Cerebellar cortex (tissue), 1 donor: ENCODE measurements at places on chromosomes 4 and X.

GRCh38 chrX:100407784-100408712 is 2.0 kb downstream of the PCDH19 start:
- DNase-seq = no peak

DNA sequence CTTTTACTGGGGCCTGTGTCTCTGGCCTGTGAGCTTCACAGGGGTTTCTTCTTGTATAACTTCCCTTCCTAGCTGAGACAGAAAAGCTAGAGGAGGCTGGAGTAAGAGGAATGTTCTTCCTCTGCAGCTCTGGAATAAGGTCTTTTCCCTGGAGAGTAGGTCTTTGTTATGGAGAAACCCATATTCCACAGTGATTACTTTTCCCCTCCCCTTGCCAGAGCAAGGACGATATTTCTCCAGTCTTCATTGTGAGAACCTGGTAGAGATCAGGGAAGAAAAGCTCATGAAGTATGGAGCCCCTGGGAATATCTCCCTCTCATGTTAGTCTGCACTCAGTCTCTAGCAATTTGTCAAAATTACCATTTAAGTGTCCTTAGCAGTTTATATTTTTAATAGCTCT is 18.7 kb upstream of the GLRB start:
- no peak for DNase-seq

DNA sequence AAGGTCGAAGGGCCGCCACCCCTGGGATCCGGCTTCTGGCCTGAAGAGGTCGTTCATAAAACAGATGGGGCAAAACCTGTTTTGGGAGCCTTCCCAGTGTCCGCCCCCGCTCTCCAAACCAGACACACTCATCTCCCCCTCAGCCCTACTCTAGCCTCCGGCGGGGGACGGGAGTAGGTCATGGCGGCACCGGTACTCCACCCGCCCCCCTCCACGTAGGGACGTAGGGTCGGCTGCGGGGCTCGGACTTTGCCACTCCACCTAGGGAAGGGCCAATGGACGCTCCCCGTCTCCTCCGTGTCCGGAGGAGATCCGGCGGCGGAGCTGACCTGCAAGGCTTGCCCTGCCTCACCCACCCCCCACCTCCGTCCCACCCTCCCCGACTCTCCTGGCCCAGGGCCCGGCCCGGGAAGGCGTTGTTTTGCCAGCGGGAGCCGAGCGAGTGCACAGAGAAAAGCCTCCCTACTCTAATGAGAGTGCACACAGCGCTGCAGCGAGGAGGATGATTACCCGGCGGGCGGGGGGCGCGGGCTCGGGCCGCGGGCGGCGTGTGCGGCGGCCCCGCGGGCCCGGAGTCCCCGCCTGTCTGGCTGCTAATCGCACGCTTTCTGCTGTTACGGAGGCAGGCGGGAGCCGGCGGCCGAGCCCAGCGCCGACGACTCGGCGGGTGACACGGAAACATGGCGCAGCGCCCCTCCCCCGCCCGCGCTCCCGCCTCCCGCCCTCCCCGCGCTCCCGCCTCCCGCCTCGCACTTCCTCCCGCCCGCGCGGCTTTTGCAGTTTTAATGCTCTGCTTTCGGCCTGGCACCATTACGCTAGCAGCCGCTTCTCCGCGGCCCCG is 8.3 kb upstream of the BCOR start:
- DNase-seq = peak; percentile 68

- no peak for DNase-seq
Measured at GRCh38 chrX:25005382-25006185, 10.2 kb downstream of the ARX start.

DNA sequence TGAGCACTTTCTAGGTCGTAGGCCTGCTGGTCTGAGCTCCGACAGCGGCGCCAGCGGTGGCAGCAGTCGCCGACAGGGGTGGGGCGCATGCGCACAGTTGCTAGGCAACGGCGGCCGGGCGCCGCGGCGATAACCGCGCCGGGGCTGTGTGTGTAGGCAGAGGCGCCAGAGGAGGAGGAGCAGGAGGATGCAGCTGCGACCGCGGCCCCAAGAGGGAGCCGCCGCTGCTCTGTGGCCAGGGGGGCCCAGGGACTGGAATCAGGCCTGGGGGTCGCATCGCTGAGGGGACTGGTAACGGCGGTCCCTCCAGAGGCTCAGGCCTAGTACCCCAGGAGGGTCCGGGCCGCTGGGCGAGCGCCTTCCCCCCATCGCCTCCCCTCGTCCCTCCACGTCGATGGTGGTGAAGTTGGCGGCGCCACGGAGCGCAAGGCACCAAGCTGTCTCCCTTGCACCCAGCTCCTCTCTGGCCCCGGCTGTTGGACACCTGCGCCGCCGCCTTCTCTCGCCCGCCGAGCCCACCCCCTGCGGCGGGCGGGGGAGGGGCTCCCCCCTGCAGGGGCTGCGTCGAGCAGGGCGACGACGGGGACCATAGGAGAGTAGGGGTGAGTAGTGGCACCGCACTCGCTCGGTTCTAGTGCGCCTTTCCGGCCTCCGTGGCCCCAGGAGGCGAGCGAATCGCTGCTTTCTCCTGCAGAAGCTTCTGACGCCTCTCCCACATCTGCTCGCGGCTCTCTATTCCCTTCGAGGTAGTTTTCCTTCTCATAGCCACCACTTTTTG is 58.6 kb upstream of the ZC4H2 start:
- DNase-seq = peak; percentile 23

DNA sequence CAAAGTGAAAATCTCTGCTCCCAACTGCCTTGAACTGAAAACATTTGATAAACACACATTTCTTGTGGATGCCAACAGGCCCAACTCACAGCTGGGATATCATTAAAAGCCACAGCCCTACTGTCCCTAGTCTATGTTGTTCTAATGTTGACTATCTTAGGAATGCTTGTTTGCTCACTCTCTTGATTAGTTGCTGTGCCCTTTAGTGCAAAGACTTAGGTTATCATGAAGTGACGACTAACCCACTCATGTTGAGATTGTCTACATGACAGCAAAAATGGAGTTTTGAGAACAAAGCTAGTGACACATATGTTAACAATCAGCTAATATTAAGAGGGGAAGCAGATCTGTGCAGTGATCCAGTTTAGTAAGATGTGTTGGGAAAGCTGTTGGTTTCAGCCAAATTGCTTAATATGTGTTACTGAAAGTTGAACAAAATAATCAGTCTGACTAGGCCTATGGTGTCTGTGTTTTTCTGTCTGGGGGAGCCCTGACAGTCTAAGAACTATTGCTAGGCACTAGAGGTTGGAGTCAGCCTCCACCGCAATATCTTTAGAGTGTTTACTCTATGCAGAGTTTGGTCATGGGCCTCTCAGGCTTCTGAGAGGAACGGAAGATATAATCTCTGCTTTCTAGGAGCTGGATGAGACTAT is 125.5 kb downstream of the ATG4A start:
- no peak for DNase-seq

- DNase-seq = no peak
Measured at GRCh38 chr4:1205586-1206298, 33.4 kb upstream of the SPON2 start.

DNA sequence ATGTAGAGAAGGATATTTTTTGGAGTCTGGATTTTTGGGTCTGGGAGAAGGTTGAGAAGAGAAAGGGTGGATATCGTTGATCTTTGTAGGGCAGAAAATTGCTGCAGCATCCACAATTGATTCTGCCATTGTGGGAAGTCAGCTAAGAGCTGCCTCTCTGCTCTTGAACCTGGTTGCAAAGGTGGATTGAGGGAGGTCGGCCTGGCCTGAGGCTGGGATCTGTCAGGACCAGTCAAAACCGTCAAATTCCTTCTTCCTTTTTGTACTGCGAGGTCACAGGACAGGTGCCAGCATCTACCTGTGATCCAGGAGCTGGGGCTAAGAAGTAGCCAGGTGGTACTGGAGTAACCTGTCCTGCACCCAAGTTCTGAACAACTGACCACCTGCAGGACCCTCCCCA is 93.7 kb downstream of the SHOX start:
- no peak for DNase-seq

- no peak for DNase-seq
Measured at GRCh38 chrX:36983831-36984230, 24.3 kb upstream of the FAM47C start.

DNA sequence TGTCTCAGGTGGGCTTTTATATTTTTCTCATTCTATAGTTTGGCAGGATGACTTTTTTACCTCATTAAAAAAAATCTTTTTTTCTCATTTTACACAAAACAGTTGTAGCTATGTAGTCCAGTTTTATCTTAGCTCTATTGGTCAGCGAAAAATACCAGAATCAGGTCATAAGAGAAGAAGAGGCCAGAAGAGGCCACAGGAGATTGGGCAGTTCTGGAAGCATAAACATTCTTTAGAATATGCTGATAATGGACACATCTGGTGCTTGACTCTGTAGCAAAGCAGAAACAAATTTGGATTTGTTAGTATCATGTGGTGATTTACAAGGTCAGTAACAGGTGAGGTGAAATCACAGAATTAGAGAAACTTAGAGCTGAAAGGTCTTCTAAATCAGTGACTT is 66.6 kb upstream of the ARHGAP24 start:
- DNase-seq = no peak

- no peak for DNase-seq
Measured at GRCh38 chr4:90375081-90375480, 247.9 kb downstream of the CCSER1 start.

GRCh38 chrX:46589977-46590723 is 16.6 kb downstream of the CHST7 start:
- DNase-seq = no peak

DNA sequence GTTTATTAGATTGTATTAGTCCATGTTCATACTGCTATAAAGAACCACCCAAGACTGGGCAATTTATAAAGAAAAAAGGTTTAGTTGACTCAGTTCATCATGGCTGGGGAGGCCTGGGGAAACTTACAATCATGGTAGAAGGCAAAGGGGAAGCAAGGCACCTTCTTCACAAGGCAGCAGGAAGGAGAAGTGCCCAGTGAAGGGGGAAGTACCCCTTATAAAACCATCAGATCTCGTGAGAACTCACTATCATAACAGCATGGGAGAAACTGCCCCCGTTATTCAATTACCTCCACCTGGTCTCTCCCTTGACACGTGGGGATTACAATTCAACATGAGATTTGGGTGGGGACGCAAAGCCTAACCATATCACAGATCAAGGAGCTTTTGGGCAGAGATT is 8.1 kb upstream of the HSD17B13 start:
- no peak for DNase-seq

- DNase-seq = no peak
Measured at GRCh38 chrX:134177527-134177926, 59.5 kb upstream of the CCDC160 start.

DNA sequence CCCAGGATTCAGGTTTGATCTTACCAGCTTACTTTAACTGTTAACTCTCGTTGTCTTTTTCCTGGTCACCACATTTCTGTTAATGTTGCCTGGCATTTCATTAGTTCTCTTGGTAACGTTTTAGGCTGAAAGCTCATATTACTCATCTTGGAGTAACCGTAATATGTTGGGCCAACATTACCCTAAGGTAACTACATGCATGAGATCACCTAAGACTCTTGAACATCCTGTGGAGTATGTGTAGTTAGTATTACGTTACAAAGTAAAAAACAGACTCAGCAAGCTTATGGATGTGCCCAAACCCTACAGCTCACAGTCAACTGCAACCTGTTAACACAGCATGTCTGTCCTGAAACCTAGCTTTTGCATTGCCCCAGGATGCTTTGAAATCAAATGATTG is 203.3 kb upstream of the HS3ST1 start:
- no peak for DNase-seq

DNA sequence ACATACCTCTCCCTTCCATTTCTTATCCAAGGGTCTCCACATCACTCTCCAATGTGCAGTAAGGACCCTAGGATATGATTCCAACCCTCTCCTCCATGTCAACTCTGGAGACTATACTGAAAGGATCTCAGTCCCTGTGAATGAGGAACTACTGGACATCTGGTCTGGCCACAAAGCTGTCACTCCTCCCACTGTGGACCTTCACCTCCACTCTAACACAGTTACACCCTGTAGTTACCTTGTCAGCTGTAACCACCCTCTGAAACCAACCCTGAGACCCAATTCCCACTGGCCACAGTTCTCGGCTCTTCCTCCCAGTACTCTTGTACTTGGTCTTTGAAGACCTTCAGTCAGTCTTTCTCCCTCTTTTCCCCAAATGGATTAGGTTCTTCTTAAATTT is 2.9 kb downstream of the TMEM128 start:
- no peak for DNase-seq

- DNase-seq = no peak
Measured at GRCh38 chr4:153900426-153900825, 111.5 kb upstream of the SFRP2 start.

DNA sequence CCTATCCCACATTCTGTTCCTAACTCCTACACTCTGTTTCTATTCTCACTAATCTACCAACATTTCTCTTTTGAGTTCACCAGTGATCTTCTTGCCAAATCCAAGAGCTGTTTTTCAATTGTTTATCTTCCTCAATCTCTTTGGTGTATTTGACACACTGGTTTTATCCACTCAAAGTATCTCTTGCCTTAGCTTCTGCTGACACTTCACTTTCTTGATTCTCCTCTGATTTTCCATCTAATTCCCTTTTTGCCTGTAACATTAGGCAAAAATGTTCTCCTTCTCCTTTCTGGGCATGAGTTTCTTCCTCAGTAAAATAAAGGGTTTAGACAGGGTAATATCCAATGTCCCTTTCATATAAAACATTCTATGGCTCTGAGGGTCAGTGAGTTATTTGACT is 26.2 kb downstream of the GRIA3 start:
- DNase-seq = no peak

GRCh38 chr4:1192091-1192492 is 19.7 kb upstream of the SPON2 start:
- DNase-seq = peak; percentile 96

- DNase-seq = no peak
Measured at GRCh38 chrX:38538134-38538533, 23.2 kb upstream of the TSPAN7 start.

DNA sequence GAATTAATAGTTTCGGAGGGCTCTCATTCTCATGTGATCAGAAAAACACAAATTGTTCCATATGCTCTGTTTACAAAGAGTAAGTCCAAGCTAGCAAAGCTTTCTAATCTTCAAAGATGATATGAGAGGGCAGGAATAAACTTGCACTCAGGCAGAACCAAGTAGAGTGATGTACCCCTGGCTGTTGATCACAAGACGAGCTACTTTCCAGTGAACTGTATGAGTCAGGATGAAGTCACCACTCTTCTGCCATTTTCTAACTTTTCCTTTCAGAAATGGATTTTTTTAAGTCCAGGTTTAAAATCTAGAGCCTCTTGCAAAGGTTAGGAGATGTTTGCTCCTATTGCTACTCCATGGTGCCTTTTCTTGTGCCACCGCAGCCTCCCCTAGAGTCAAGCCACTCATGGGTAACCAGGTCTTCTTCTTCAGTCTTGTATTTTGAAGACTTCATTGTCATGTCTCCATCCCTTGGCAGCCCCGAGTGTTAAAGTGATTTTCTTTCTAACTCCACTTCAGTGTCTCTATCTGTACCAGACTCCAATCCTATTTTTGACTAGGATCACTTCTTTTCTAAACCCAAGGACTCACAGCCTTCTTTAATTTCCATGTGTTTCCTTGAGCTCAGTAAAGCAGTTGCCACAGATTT is 171.9 kb upstream of the GALNT7 start:
- DNase-seq = no peak

DNA sequence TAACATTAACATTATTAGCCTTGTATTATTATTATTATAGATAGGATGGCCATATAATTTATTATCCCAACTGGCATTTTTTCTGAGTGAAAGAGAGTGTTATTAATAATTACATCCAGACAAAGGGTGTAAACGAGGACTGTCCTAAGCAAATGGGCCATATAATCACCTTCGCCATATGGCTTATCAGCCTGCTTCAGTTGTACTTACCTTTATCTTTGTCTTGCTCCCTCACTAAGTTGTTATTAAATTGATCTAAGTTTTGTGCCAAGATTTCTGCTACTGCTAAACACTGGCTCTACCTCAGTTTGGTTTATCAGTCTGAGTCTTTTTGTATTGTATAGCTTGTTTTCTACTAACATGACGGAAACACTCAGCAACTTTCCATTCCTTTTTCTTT is 76.9 kb downstream of the STIM2 start:
- DNase-seq = no peak

GRCh38 chr4:7323461-7323871 is 111.3 kb downstream of the PSAPL1 start:
- no peak for DNase-seq
